ENCODE measurements at places on chromosomes 3 and 15.

DNA sequence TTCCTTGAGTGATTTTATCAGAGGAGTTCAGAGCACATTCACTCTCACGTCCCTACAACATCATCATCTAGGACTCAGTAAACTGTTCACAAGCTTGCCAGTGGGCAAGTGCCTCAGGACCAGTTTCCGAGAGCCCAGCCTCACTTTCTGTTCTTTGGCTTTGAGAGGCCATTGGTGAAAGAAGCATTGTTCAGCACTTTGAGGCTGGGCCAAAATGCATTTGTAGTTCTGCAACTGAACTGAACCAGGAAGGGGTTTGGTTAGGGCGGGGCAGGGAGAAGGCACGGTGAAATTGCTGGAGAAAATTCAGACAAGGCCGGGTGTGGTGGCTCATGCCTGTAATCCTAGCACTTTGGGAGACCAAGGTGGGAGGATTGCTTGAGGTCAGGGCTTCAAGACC, 222.1 kb upstream of the CHRM5 start:
- DNase-seq: no peak

GRCh38 chr3:35663471-35663870, 24.1 kb downstream of the ARPP21 start:
- DNase-seq: no peak

GRCh38 chr3:33146791-33147445, 33.1 kb downstream of the CRTAP start:
- no peak for DNase-seq

- no peak for DNase-seq
Measured at GRCh38 chr3:141006344-141006743, 44.8 kb upstream of the SPSB4 start.

GRCh38 chr3:73141525-73141924, 80.1 kb downstream of the EBLN2 start:
- no peak for DNase-seq

GRCh38 chr15:45291822-45292582, 40.0 kb downstream of the SLC28A2 start:
- DNase-seq: no peak

GRCh38 chr15:101277943-101278564, 769 bp upstream of the SELENOS start:
- DNase-seq: no peak

DNA sequence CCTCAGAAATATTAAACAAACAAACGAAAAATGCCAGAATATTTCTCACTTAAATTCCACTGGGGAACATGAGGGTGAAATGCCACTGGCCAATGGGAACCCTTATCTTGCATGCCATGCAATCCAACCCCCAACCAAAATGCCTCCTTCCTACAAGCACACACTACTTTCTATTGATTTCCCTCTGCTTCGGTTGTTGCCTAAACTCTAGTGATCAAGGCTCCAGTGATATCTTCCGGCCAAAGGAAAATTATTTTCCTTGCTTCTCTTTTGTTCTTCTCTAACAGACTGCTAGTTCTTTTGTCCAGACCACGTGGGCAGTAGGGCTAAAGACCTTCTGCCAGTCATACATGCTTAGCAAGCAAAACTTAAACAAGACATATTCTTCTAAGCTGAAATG, 115.7 kb downstream of the TMCC1 start:
- no peak for DNase-seq

Measured in SIG-M5 (cell line).